RKO (cell line): ENCODE measurements at places on chromosomes 1 and 21.

DNA sequence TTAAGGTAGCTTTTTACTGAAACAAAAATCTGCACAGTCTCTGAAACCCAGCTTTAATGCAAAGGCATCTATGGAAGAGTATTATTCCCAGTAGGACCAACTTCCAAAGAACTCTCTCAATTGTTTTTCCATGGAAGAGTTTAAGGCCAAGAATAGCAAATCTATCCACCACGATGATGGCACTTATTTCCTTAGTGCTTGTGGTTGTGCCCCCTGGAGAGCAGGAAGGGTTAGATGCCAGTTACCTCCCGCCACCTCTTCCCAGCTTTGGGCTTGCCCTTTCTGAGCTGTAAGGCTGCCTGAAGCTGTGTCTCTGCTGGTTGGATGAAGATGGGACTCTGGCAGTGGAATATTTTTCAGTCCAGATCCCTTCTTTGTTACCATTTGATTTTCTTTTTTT, 4.8 kb upstream of the ATP1A1 start:
- DNase-seq = no peak

- no peak for DNase-seq
Observed at GRCh38 chr1:23129846-23130245, 38.8 kb downstream of the LUZP1 start.

- DNase-seq = no peak
Observed at GRCh38 chr21:25456672-25457071, 150.6 kb downstream of the MRPL39 start.

DNA sequence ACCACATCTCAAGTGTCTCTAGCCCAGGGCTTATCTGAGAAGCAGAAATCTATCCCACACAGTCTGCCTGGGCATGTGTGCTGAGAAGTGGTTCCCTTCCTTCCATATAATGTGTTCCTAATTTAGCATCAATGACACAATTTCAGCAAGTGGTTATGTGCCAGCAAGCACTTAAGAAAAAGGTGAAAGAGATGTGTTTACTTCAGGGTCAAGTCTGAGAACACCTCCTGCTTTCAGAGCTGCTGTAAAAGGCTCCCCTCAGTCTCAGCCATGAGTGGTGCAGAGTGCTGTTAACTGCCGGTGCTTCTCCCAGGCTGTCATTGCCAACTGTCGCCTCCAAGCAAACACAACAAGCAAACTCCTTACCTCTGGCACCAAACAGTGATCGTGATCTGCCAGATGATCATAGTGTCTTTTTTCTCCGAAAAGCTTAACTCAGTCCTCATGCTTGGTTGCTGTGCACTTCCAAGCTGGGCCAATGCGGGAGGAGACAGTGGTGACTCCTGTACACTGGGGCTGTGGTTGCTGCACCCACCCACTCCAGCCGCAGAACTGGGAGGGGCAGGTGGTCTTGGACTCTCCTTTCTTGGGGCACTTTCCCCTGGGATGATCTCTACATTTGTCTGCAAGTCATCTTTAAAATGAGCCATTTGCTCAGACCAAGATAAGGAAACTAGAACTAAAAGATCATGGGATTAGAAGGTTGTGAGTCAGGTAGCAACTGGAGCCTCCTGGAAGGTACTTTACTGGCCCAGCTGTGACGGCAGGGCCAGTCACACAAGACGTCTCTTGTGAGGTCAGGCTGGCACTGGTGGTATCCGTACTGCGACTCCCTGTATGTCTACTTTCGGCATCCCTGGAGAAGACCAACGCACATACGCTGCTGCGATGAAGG, 32.4 kb downstream of the ATP1A1 start:
- no peak for DNase-seq

DNA sequence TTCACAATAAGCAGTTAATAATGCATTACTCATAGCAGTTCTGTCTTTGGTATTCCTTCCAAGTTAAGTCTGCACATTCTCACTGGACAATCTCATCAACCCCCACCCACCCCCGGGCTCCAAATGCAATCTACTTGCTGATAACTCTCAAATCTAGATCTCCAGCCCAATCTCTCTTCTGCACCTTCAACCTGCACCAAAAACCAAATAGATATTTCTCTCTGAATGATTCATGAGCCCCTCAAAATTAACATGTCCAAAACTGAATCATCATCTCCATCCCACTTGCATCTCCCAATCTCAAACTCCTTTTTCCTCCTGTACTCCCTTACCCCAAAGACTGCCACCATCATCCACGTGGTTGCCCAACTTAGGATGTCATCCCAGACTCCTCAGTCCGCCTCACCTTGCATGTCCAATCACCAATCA, 2.7 kb downstream of the DOCK7 start:
- DNase-seq = no peak

- no peak for DNase-seq
Observed at GRCh38 chr1:200022239-200022804, 5.2 kb upstream of the NR5A2 start.

- DNase-seq = no peak
Observed at GRCh38 chr1:192575499-192576189, at the start of gene RGS1. Gene RGS1 (plus strand): TSS chr1:192575773. CDS start chr1:192575793, 20 bp downstream.

GRCh38 chr1:228178737-228179684, 13.4 kb downstream of the IBA57 start:
- DNase-seq = no peak

DNA sequence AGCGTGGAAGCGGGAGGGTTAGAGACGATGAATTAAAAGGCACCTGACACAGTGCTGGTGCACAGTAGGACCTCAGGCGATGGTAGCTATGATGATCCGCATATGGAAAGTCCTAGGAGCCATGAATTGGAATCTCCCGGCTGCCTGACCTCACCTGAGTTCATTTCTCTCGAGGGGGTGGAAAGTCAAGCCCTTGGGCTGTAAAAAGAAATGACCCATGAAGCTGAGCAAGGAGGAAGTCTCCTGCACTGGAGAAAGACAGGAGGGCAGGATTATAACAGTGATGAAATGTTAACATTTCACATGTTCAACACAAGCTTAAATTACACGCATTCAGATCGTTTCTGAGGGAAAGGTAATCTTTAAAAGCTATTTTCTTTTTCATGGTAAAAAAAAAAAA, 481.2 kb downstream of the MATN1 start:
- no peak for DNase-seq

DNA sequence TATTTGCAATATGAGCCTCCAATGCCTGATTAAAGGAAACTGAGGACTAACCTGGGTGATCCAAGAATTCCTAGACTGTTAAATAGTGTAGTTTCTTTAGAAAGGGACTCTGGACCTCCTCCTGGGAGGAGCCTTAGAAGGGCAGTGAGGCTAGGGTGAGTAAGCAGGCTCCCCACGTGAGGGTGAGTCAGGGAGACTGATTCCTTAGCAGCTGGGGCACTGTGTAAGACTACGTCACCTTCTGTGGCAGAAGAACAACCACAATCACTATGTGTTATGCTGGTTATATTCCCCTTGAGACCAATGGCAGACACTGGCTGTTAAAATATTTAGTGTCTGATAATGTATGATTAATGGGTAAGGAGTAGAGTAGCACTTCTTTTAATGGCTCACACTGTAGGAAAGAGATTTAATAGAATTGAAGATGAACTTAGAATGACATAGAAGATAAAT, 53.3 kb upstream of the SYT14 start:
- DNase-seq = peak; percentile 96

- DNase-seq = no peak
Observed at GRCh38 chr21:41800425-41801320, 33.8 kb upstream of the RIPK4 start.

GRCh38 chr21:29237110-29238052, 61.3 kb upstream of the BACH1 start:
- no peak for DNase-seq

- no peak for DNase-seq
Observed at GRCh38 chr1:206833801-206834200, 31.6 kb upstream of the IL20 start.

DNA sequence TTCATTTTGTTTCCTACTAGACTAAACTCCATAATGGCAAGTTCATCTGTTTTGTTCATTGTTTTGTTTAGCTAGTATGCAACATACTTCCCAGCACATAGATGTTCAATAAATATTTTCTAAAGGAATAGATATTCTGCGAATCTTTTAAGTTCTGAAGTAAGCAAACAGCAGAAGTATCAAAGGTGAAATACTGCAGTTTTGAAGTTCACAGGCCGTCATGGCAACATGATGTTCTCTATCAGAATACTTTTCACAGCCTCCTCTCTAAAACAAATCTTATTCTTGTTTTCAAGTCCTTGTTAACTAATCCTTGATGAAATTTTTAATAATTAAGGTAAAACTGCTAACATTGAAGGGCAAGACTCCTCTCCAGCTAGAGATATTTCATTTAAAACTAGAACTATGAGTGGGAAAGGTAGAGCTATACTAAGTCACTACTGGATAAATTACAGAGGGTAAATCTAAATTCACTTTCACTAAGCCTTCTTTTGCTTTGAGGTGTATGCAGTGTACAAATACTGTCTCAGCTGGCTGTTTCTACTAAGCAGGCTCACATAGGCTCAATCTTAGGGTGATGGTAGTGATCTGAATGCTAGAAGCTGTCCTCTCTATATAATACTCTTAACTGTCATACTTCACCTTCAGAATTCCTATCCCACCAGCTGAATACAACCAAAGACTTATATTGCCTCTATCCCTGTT, 96.7 kb downstream of the ZZZ3 start:
- no peak for DNase-seq

DNA sequence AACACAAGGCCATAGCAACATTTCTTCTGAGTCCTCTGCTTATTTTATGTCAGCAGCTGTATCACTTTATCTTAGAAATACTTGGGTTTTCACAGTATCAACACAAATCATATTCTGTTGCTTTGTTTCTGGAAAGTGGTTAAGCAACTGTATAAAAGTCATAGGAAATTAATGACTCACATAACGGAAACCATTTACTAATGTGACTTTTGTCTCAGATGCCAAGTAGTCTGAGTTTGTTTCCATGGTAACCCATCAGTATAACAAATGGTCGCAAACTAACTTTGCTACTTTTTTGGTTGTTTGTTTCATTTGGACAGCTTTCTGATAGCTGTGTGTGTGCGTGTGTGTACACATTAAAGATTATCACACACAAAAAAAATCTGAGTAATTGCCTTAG, 31.1 kb downstream of the EEIG2 start:
- DNase-seq = peak; percentile 57
